Stimulated activated CD4-positive, alpha-beta T cell treated with anti-CD3 and anti-CD28 coated beads, Interleukin-2, amount 100 ng/mL, for 48 hours (primary cell): ENCODE measurements at places on chromosomes 16 and 17.
A peak's percentile ranks its signal among the peaks of the same experiment; 100 is the strongest.

DNA sequence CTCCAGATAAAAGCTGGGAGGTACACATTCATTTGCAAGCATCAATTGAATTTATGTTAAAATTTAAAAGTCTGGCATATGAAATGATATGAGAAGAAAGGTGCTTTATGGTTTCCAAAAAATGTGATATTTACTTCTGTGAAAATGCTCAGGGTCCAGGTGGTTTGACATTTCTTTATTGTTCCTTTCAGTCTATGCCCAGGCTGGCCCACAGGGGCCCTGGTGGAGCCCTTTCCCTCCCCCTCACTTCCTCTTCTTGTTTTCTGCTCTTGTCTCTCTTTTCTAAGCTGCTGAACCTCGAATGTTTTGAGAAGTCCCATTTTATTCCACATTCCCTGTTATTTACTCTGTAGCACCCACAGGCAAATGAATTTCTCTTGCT, 127.8 kb downstream of the HS3ST3B1 start:
- no peak for DNase-seq

GRCh38 chr17:46773221-46773605, 45.3 kb downstream of the WNT3 start:
- DNase-seq: no peak

DNA sequence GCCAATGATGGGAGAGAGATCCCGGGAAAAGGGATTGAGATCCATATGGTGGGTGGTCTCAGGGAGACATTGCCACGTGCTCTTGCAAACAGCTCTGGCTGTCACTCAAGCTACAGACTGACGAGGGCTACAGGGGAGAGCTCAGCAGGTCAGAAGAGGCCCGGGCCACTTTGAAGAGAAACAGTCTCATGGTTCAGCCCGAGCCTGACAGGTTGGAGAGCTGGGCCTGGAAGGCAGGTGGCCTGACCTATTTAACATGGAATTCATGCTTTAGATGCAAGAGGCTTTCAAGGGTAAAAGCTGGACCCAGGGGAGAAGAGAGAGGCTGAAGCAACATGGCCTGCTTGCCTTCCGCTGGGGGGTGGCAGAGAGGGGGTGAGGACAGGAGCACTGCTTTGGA, 81.0 kb upstream of the BRD7 start:
- no peak for DNase-seq

DNA sequence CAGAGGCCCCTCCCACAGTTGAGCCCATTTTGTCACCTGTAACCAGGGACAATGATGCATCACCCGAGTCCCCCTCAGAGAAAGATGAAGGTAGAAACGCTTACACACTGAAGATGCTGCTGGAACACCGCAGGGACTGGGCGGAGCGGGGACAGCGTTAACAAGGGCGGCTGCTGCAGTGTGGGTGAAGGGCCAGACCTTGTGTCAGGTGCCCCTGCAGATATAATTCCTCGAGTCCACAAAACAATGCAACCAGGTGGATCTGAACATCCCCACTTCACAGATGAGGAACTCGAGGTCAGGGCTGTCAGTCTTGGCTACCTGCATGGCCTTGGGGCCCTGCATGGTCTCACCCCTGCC, 6.3 kb upstream of the MAPK7 start:
- no peak for DNase-seq

DNA sequence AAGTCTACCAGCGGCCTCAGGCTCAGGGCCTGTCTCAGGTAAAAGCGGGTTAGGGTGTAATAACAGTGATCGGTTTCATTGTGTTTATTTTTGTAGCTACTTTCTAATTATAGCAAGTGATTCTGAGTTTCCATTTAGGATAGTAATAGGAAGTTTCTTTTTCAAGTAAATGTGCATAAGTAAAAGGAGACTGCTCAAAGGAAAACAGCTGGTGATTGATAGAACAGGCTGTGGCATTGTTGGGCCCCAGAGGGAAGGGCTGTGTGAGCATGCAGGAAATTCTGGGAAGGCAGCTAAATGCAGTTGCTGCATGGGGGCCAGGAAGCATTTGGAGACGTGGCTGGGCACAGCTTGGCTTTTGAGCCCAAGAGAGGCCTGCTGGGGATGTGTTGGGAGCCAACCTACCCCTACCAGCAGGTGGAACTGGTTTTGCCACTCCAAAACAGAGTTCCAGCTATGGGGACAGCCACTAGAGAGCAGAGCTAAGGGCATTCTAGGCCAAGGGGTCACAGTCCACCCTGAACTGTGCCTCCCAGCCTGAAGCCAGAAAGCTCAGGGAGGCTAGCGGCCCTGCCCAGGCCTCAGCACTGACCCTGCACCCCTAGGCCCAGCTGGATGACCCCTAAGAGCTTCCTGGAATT, 12.6 kb downstream of the SNX20 start:
- no peak for DNase-seq

- DNase-seq: no peak
Observed at GRCh38 chr16:12091569-12092543, 115.3 kb downstream of the SNX29 start.

- peak; percentile 41 for DNase-seq
Observed at GRCh38 chr16:9159839-9160550, 68.6 kb downstream of the HAPSTR1 start.

DNA sequence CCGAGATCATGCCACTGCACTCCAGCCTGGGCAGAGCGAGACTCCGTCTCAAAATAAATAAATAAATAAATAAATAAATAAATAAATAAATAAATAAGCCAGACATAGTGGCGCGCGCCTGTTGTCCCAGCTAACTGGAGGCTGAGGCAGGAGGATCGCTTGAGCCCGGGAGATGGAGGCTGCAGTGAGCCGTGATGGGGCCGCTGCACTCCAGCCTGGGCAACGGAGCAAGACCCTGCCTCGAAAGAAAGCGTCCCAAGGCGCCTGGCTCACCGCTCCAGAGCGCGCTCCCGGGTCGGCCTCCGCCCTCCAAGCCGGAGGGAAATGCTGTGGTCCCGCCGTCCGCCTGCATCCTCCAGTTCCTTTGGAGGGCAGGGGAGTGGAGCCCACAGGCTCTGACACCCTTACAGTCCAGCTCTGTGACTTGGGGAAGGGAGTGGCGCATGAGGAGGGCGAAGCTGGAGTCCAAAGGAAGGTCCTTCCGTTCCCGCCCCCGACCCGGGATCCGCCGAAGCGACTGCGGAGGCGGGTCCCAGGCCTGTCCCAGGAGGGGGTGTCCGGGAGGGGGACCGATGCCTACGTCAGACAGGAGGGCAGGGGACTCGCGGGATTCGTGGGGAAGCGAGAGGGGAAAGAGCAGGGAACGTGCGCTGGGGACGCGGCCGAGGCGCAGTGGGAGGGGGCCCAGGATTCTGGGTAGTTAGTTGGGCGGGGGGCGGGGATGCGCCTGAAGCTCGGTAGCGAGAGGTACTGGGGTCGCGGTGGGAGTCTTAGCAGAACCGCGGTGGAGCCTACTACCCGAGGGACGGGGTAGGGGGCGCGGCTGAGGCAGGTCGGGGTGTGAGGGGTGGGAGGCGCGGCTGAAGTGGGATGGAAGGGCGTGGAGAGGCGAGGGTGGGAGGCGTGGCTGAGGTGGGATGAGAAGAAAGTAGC, 8.4 kb upstream of the TRPV2 start:
- no peak for DNase-seq
